ENCODE measurements at places on chromosomes 11 and 22. TPM values are rescaled to one million over a fixed set of nuclear protein-coding genes. Genes with fewer than 3 reads are reported as not detected.

Gene SREBF2
- 18.0 TPM for total RNA-seq

Gene MMP13
- total RNA-seq: not detected

Gene MRGPRF
- 27.4 TPM for total RNA-seq

Gene BBOX1
- total RNA-seq: not detected

Gene TRIM64C
- total RNA-seq: not detected

Gene DEFB131B
- not detected for total RNA-seq

Gene CECR2
- total RNA-seq: not detected

Gene PHLDA2
- 34.6 TPM for total RNA-seq

Gene SLCO2B1
- 0.13 TPM for total RNA-seq

Gene SLC37A2
- total RNA-seq: 0.31 TPM

Gene HORMAD2
- not detected for total RNA-seq

Gene UPB1
- 0.44 TPM for total RNA-seq

GRCh38 chr11:123186286-123186685 is 8.8 kb downstream of the CLMP start:
- H3K36me3 ChIP-seq: peaks cover 7% of the 10 kb centered on the region
- H3K27ac ChIP-seq: no peak overlapping the region
- no peak overlapping the region for H3K4me3 ChIP-seq
- peaks cover 24% of the 10 kb centered on the region for H3K4me1 ChIP-seq
- DNase-seq: no peak
- H3K27me3 ChIP-seq: no peaks in the 10 kb centered on the region

GRCh38 chr11:123406441-123407129 is 23.5 kb upstream of the GRAMD1B start:
- no peak overlapping the region for H3K4me3 ChIP-seq
- no peaks in the 10 kb centered on the region for H3K27me3 ChIP-seq
- H3K4me1 ChIP-seq: no peaks in the 10 kb centered on the region
- no peak for DNase-seq
- no peaks in the 10 kb centered on the region for H3K36me3 ChIP-seq

DNA sequence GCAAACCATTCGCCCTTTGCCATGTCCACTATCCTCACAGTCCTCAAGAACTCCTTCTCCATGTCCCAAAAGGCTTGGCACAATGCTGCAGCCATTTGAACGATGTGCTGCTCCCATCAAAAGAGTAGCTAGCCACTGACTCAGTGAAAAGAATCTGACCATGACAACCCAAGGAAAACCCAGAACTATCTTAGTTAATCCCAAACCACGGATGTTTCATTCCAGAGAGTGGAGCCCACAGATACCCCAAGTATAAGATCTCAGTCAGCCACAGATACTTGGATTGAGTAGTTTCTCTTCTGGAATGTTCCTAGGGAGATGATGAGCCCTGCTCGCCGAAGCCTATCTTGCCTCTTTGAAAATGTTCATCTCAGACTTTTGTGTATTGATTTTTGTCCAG is 176.9 kb downstream of the NAV2 start:
- peaks cover 17% of the 10 kb centered on the region for H3K4me1 ChIP-seq
- H3K4me3 ChIP-seq: no peak overlapping the region
- no peaks in the 10 kb centered on the region for H3K27me3 ChIP-seq
- 0 out of 2 replicates have a peak, but pooled peaks cover 2% of the 10 kb centered on the region for H3K36me3 ChIP-seq
- no peak for DNase-seq

GRCh38 chr11:59102259-59102765 is 4.7 kb upstream of the FAM111B start:
- H3K4me3 ChIP-seq: no peak overlapping the region
- no peaks in the 10 kb centered on the region for H3K27me3 ChIP-seq
- no peaks in the 10 kb centered on the region for H3K36me3 ChIP-seq
- H3K27ac ChIP-seq: no peak overlapping the region
- DNase-seq: no peak

DNA sequence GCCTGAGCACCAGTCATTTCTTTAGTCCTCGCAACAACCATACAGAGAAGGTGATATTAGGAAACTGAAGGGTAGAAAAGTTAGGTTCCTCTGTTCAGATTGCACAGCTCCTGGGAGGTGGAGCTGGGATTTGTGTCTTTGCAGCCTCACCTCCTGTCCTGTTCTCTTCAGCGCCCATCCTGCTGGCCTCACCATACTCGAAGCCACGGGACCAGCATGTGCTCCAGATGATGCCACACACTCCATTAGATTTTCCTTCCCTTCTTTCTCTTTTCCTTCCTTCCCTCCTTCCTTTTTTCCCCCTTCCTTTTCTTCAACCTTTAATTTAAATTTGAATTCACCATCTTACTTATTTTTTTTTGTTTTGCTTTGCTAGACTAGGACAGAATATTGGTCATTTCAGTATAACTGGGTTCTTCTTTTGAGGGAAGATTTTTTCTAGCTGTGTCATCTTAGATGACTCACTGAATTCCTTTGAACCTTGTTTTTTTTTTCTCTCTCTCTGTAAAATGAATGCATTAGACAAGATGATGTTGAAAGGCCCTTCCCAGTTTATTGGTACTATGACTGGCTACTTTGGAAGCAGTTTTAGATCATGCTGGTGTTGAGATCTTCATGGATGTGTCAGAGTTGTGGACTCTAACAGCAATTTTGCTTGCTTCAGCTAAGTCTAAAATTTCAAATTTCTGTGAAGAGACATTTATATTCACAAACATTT is 662.5 kb upstream of the TENM4 start:
- no peak for DNase-seq
- H3K4me1 ChIP-seq: peaks cover 10% of the 10 kb centered on the region
- H3K4me3 ChIP-seq: no peak overlapping the region
- no peaks in the 10 kb centered on the region for H3K27me3 ChIP-seq
- H3K36me3 ChIP-seq: no peaks in the 10 kb centered on the region
- H3K27ac ChIP-seq: peak overlapping the region; percentile 59

DNA sequence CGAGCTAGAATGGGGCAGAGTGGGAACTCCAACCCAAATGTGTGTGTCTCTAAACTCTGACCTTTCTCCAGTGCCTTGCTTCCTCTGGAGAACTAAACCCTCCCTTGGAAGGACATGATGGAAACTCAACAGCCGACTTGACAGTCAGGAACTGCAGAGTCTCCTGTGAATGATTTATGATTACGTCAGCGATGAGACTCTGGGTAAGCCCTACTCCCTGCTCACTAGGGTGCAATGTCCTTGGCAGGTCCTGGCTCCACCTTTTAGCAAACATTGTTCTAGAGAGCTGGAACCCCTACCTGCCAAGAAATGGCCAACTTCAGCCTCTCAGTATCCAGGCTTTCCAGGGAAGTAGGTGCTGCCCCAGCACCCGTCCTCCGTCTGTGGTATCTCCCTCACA is 96.1 kb upstream of the CD82 start:
- no peak for DNase-seq
- no peaks in the 10 kb centered on the region for H3K4me1 ChIP-seq
- H3K4me3 ChIP-seq: no peak overlapping the region
- H3K27ac ChIP-seq: no peak overlapping the region
- no peaks in the 10 kb centered on the region for H3K36me3 ChIP-seq

GRCh38 chr11:119520400-119520799 is 97.4 kb upstream of the THY1 start:
- no peak overlapping the region for H3K27ac ChIP-seq
- H3K4me1 ChIP-seq: no peaks in the 10 kb centered on the region
- no peak overlapping the region for H3K4me3 ChIP-seq
- H3K27me3 ChIP-seq: no peaks in the 10 kb centered on the region
- no peak for DNase-seq

DNA sequence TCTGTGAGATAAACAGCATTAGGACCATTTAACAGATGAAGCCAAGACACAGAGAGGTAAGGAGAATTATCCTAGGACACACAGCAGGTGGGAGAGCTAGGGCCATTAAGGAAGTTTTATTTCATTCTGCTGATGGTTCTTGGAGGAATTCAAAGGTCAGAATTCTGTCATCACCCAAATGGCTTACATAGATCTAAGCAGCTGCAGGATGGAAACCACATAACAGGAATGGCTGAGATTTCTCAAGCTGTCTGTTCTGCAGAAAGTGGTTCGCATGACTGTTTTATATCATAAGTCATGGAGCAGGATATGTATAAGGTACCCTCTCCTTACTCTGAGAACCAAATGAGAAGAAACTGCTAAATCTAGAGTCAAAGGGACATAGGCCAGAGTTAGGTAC is 163.2 kb upstream of the NARS2 start:
- H3K36me3 ChIP-seq: no peaks in the 10 kb centered on the region
- DNase-seq: no peak
- no peak overlapping the region for H3K4me3 ChIP-seq

DNA sequence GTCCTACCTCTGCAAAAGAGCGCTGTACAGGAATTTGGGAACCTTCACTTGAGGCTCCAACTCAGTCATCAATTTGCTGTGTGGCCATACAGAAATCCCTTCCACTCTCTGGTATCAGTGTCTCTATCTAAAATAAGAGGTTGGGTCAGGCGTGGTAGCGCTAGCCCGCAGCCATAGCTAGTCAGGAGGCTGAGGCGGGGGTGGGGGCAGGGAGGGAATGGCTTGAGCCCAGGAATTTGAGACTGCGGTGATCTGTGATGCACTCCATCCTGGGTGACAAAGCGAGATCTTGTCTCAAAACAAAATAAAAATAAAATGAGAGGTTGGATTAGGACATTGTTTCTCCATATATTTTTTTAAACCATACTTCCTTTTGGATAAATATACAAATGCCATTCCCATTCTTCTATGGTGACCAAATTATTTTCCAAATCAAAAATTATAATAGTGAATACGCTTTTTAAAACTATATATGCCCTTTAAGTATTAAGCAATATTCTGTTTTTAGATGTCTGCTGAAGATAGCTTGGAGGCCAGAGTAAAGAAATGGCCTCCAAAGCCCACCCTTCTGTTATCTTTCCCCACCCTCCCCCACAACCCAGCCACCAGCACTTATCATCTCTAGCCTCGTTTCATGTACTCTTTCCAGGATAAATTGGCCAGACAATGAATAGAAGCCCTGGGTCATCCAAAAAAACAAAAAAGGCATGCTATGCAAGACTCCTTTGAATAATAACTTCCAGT is 87.2 kb downstream of the PLEKHA7 start:
- no peaks in the 10 kb centered on the region for H3K36me3 ChIP-seq
- DNase-seq: no peak
- H3K27me3 ChIP-seq: peaks cover 63% of the 10 kb centered on the region
- H3K4me3 ChIP-seq: no peak overlapping the region

DNA sequence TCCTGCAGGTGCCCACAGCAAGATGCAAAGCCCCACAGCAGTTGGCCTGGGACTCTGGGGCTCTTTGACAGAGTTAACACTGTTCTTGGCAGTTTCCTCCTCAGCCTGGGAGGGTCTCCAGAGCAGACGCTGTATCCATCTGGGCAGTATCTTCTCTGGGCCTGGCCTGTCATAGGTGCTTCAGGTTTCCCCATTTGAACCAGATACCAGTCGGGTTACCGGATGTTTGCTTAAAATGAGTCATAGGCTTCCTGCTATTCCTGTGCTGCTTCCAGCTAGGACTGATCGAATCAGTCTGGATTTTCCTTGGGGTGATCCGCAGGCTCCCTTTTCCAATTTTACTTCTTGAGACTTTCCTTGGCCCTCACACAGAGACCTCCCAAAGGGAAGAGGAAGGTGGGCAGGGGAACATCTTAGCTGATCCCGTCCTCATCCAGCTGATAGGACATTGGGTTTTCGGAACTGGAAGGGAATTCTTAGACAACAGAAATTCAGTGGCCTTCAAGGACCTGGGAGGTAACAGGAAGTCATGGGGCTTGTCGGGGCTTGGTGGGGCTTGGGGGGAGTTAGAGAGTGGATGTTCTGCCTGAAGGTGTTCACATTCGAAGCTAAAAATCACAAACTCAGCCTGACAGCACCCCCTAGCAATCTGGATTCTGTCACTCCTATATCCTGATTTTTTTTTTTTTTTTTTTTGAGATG is 2.4 kb upstream of the RANGAP1 start:
- H3K4me1 ChIP-seq: peaks cover 79% of the 10 kb centered on the region
- H3K36me3 ChIP-seq: peaks cover 26% of the 10 kb centered on the region
- peak overlapping the region; percentile 91 for H3K27ac ChIP-seq
- no peak overlapping the region for H3K4me3 ChIP-seq
- peak; percentile 71 for DNase-seq

DNA sequence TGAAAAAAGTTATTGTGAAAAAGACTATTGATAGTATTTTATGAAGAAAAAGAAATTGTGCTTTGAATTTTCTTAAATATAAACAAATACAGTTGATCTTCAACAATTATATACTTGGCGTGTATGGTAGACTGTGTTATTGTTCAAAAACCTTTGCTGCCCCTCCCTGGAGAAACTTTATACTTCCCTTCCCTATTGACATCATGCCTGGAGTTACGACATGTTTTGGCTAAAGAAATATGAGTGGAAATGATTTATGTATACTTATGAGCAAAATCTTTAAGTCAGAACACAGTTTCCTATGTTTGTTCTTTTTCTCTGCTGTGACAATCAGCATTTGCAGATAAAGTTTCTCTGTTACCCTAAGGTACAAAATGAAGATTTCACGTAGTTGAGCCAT is 243.8 kb downstream of the TMEM135 start:
- H3K36me3 ChIP-seq: no peaks in the 10 kb centered on the region
- no peak overlapping the region for H3K4me3 ChIP-seq

- no peak overlapping the region for H3K4me3 ChIP-seq
- H3K27me3 ChIP-seq: peaks cover 58% of the 10 kb centered on the region
- no peaks in the 10 kb centered on the region for H3K36me3 ChIP-seq
- DNase-seq: peak; percentile 45
- H3K4me1 ChIP-seq: no peaks in the 10 kb centered on the region
Measured at GRCh38 chr11:2518983-2519340, 74.2 kb downstream of the KCNQ1 start.

DNA sequence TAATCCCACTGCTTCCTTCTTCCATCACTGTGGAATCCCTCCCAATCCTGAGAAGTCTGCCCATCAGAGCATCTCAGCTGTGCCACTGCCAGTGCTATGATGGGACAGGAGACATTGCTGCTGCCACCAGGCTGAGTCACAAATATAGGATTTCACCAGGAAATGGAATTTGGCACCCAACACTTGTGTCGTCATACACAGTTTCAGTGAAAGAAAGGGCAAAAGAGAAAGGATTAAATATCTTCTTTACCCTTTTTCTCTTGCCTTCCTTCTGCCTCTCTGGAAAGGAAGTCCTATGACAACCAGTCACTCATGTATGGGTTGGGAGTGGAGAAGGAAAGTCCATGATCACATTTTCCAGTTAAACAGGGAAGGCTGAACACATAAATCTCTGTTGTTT is 133.4 kb downstream of the SPON1 start:
- H3K4me3 ChIP-seq: no peak overlapping the region
- H3K36me3 ChIP-seq: no peaks in the 10 kb centered on the region
- H3K4me1 ChIP-seq: peaks cover 7% of the 10 kb centered on the region
- no peaks in the 10 kb centered on the region for H3K27me3 ChIP-seq
